ENCODE measurements at places on chromosomes 6 and 20.
A peak's percentile ranks its signal among the peaks of the same experiment; 100 is the strongest.

DNA sequence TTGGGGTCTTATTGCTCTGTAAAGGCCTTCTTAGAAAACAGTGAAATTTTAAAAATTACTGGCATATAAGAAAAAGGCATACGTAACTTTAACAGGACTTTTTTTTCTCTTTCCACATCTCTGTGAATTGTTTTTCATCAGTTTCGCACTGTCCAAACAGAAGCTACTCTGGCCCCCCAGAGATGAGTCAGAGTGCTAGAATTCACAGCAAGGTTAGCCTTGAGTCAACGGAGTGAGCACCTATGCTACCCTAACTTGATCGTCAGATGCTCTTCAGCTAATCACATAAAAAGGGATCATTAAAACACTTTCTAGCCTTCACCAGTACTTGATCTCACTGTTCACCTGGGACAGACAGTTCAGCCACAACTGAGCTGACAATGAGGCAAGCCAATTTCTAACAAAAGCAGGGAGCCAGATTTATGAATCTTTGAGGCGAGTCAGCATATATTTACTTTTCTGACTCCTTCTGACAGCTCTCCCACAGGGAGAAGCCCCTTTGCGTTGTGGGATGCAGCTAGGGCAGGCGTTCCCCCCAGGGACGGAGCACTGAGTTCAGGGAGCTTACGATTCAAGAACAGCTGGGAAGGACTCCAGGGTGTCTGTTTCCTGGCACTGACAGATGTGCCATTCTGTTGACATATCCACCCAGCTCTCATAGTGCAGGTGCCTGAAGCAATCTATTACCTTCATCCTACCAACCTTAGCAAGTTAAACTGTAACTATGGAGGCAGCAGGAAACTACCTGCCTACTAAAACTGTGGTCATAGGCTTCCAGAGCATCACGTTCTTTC, 46.4 kb upstream of the SPDEF start:
- DNase-seq = no peak

GRCh38 chr6:148461986-148462577, 119.4 kb downstream of the SASH1 start:
- DNase-seq = no peak

DNA sequence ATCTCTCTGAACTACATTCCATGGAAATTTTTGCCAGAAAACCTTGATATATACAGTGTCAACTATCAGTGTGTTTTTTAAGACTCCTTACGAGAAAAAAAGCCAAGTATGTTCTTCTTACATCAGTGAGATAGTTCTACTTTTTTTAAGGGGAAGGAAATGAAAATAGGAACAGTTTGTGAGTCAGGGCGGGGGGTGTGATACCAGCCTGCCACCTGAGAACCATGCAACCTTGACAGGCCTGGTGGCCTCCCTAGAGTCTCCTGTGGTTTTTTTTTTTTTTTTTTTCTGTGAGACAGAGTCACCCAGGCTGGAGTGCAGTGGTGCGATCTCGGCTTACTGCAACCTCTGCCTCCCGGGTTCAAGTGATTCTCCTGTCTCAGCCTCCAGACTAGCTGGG, 96.3 kb upstream of the GCM1 start:
- peak; percentile 92 for DNase-seq

- no peak for DNase-seq
Observed at GRCh38 chr20:57268399-57269076, 2.1 kb upstream of the BMP7 start.

- DNase-seq = no peak
Observed at GRCh38 chr6:109331081-109331480, 51.2 kb downstream of the CD164 start.

GRCh38 chr6:92887871-92888270, 531.5 kb downstream of the EPHA7 start:
- DNase-seq = no peak

DNA sequence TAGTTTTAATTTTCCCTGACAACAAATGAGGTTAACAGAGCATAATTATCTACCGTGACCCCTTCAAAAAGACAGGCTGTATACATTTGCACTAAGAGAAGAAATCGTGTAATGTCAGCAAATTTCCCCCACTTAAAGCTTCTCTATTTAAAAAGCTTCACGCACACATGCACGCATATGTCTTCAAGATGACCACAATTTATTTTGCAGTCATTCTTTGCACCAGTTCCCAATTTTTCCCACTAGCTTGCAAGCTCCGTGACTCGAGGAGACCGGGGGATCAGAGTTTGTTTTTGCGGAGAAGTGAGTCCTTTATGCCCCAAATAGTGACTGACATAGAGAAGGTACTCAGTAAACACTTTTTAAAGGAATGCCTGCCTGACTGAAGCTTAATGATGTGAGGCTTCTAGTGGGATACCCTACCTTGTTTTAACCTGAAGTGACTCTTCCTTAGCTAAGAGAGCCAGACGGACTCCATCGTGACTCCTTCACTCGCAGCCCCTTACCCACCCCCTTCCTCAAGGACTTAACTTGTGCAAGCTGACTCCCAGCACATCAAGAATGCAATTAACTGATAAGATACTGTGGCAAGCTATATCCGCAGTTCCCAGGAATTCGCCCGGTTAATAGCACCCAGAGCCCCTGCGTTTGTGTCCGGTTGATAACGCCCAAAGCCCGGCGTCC, 9.3 kb upstream of the NQO2 start:
- DNase-seq = no peak

DNA sequence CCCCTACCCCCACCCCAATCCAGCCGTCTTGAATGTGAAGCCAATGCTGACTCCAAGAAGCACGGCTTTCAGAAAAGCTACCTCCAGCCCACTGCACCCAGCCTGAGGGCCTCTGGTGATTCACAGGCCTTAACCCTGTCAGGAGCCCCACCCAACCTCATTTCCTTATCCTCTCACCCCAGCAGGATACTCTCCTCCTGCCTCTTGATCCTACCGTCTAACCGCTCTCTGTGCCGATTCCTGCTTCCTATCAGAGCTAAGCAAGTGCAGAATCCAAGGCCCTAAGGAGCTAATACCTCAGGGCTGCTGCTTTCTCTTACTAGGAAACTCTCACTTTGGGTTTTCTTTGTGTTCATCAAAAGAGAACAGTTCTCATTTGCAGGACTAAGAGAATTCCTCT, 47.2 kb downstream of the TRERF1 start:
- DNase-seq = no peak

DNA sequence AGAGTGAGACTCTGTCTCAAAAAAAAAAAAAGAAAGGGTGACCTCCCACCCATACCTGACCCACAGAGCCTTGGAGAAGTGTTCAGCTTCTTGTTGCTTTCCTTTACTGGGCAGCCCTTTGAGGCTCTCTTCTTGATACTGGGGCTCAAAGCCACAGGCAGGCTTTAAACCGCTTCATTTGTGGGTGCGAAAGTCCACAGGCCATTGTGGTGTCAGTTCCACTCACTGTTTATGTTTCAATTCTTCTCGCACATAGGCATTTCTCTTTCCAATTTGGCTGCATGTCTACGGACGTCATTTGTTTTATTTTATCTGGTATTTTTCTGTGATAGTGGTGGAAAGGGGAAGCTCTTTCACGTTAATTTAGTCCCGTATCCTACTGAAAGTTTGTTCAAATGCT, 34.6 kb downstream of the PPARD start:
- no peak for DNase-seq

- DNase-seq = no peak
Observed at GRCh38 chr6:113271437-113271836, 585.7 kb upstream of the MARCKS start.

- no peak for DNase-seq
Observed at GRCh38 chr20:61299618-61300017, 47.6 kb downstream of the CDH4 start.

DNA sequence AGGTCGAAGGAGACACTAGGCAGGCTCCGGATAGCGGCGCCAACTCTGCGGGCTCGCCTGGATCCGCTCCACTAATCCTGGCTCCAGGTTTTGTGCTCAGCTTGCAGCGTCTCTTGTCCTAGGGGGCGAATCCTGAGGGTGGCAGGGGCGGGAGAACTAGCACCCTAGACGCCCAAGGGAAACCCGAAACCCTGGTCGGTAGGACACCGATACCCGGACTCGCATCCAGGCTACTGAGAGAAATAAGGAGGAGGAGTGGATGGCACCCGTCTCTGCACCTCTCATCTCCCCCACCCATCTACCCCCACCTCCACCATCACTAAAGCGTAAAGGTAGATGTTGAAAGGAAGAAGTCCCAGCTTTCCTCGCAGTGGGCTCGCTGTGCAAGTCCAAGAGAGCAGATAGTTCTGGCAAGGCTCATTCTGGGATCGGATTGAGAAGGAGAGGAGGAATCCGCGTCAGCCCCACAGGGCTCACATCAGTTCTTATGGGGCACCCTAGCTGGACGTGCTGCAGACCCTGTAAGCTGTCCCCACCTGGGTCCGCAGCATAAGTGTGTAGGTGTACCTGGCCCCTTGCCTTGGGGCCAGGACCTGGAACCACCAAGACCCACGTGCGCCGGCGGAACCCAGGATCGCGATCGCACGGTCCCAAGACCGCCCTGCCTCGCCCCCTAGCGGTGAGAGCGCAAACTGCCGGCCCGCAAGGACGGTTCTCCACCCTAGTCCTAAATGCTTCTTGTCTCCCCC, 6.9 kb downstream of the SLC32A1 start:
- DNase-seq = peak; percentile 81

GRCh38 chr20:57163041-57163440, 103.4 kb downstream of the BMP7 start:
- DNase-seq = no peak

GRCh38 chr6:147615659-147616456, 107.4 kb downstream of the SAMD5 start:
- no peak for DNase-seq

GRCh38 chr20:44582311-44583025, at the start of gene PKIG:
PKIG (plus strand) TSS chr20:44582579; CDS start chr20:44614557, 31,978 bp downstream.
- DNase-seq = peak; percentile 57

- no peak for DNase-seq
Observed at GRCh38 chr6:167495506-167496401, 170.9 kb downstream of the TTLL2 start.

DNA sequence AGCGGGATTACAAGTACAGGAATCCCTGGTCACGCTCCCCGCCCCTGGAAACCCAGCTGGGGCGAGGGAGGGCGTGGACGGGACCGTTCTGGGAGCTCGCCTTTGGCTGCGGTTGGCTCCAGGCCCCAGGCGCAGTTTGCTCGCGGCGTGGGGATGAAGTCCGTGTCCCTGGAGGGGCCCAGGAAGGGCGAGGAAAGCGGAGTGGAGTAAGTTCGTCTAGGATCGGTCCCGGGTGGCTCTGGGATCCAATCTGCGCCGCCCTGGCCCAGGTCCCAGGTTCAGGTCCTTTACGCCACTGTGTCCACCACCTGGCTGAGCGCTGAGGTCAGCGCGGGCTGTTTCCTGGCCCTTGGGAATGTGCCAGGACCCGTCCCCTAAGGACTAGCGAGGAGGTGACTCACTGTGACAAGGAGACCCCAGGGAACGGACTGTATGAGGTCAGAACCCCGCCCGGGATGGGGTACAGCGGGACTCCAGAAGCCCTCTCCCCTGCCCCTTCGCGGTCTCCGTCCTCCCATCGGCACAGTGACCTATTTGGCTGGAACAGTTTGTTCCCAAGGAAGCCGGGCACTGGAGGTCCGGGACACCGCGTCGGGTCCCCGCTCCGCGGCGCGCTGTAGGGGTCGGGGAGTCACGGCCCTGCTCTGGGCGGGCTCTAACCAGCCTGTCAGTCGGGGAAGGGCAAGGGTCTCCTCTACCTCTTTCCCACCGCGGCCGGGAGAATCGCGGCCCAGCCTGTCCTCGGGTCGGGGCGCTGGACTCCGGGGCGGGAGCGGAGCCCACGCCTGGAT, 724 bp downstream of the CDKN1A start:
- DNase-seq = peak; percentile 76

GRCh38 chr20:62136283-62137091, 6.7 kb downstream of the PSMA7 start:
- peak; percentile 80 for DNase-seq

DNA sequence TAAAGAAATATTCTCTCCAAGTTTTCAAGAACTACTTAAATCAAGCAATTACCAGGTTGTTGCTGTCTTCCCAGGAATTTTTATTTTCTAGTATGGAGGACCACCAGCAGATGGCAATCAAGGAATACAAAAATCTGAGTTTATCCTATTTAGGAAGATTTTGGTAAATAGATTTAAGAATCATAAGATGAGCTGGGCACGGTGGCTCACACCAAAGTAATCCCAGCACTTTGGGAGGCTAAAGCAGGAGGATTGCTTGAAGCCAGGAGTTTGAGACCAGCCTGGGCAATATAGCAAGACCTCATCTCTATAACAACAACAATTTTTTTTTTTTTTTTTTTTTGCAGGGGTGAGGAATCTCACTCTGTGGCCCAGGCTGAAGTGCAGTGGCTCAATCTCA, 19.3 kb upstream of the SEC63 start:
- no peak for DNase-seq

DNA sequence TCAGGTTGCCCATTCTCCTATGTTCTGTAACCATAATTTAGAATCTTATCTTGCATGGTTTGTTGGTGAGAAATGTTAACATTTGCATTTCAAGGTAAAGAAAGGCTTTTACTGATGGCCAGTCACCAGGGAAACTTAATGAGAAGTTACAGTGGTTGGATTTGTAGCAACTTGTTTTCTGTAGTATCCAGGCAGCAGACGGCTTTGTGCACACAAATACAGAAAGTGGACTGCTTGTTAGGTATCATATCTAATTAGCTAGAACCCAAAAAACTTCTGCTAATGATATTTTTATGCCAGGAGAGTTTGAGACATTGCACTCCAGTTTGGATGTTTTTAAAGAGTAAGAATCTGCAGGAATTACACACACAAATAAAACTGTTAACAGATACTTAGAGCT, 578.0 kb downstream of the DOK5 start:
- DNase-seq = no peak

DNA sequence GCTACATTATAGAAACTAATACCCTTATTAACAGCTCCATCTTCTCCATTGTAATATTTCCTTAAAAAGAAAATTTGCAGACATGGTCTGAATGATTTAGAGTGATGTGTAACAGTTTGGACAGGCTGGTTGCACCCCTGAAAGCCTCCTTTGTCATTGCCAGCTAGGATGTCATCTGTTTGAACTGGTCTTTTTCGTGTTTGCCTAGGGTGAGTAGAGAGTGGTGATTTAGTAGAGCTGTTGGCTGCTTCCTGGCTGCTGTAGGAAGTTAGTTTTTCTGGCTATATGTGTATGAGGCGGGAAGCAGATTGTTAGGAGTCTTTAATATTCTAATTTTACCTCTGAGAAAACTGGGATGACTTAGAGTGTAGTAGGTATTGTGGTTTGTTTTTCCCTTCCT, 101.1 kb downstream of the ZFAND3 start:
- DNase-seq = no peak
